ENCODE measurements at places on chromosomes 6 and 20.

DNA sequence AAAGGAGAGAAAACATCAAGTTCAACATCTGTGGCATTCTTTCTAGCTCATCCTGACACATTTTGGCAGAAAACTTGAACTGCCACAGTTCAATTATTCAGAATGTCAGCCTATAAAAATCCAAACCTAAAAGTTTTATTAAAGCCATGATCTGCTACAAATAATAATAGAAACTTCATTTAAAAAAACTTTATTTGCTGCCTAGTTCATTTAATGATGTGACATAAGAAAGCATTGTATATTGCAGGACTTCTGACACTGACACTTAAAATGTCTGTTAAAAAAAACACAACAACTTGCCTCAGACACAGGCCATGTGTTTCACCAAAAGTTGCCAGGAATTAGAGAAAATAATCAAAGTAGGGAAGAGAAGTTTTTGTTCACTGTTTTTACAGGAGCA lies 88.3 kb upstream of the HTR1E start:
- DNase-seq = no peak

DNA sequence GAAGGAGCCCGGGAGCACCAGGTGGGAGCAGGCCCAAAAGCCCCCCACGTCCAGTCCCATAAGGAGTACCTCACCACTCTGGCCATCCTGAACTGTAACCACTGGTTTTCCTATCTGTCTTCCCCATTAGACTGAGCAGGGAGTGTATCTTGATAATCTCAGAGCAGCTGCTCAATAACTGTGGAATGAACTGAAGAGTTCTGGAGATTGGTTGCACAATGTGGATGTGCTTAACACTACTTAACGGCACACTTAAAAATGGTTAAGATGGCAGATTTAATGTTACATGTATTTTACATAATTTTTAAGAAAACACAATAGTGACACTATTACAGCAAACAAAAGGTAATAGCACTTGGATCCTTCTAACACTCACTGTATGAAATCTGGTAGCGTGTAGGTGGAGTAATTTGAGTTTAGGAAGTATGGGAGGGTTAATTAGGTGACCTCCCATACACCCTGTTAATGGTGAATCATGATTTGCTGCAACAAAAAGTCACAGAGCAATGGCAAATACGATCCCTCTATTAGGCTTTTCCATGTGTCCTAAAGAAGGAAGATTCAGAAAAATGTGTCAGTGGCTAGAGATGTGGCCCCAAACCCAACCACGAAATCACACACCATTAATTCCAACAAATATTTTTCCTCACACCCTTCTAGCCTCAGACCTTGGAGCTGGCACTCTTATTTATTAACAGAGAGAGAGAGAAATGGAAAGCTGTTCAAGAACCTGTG lies 18.4 kb downstream of the TRAM2 start:
- DNase-seq = no peak

GRCh38 chr20:38840053-38840893 lies 34.8 kb downstream of the PPP1R16B start:
- DNase-seq = no peak

- no peak for DNase-seq
Observed at GRCh38 chr20:39282619-39283092, 320.5 kb downstream of the DHX35 start.

All from activated naive CD4-positive, alpha-beta T cell treated with anti-CD3 and anti-CD28 coated beads, Interleukin-2, amount 50 U/mL, for 72 hours (primary cell).